CD14-positive monocyte (primary cell): ENCODE measurements at places on chromosomes 7 and 10. TPM values are rescaled to one million over a fixed set of nuclear protein-coding genes. Genes with fewer than 3 reads are reported as not detected.

NUP42 gene
- 54.6 TPM for polyA plus RNA-seq

DNA sequence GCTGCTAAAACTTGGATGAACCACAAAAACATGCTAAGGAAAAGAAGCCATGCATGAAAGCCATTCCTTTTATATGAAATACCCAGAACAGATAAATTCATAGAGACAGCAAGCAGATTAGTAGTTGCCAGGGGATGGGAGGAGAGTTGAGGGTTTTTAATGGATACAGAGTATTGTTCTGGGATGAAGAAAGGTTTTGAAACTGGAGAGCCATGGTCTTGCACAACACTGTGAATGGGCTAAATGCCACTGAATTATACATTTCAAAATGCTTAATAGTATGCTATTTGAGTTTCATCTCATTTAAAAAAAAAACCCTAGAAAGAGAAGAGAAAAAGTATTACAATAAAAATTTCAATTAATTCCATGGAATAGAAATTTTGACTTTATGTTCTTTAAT, 154.3 kb downstream of the GNAT3 start:
- no peak for DNase-seq

TMEM139 gene
- polyA plus RNA-seq = not detected

GRCh38 chr10:34813626-34814222, 1.4 kb downstream of the PARD3 start:
- DNase-seq = no peak

FAM204A gene
- polyA plus RNA-seq = 191 TPM

DNA sequence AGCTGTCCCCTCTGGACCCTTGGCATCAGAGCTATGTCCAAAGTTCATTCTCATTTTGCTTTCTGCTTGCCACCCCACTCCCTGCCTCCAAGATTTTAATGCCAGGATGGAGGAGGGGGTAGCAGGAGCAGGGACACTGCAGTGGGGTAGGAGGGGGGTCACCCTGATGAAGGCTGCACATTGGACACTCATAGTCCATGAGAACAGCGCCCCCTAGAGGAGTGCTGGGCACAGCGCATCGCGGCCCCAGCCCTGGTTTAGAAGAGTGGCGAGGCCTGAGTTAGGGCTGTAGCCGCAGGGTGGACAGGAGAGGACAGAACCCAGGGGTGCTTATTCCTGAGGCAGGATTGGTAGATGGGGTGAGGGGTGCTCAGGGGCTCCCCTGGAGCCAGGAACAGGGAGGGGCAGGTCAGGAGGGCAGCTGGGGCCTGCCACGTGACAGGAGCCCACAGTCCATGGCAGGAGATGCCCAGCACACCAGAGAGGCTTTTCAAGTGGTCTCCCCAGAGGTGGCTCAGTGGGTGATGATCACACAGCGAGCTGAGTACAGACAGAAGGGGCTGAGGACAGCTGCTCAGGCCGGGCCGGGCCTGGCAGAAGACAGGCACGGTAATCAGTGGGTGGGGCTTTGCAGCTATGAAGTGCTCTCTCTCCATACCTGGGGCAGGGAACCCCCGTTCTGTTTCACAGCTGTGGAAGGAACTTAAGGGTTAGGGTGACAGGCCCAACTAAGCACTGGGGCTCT, 71.4 kb downstream of the NEURL1 start:
- DNase-seq = peak; percentile 52

- no peak for DNase-seq
Observed at GRCh38 chr7:33114976-33115375, 5.8 kb upstream of the RP9 start.

PDE6C gene
- polyA plus RNA-seq = not detected

TFPI2 gene
- not detected for polyA plus RNA-seq

- DNase-seq = no peak
Observed at GRCh38 chr7:101944611-101945010, 127.2 kb downstream of the CUX1 start.

DNA sequence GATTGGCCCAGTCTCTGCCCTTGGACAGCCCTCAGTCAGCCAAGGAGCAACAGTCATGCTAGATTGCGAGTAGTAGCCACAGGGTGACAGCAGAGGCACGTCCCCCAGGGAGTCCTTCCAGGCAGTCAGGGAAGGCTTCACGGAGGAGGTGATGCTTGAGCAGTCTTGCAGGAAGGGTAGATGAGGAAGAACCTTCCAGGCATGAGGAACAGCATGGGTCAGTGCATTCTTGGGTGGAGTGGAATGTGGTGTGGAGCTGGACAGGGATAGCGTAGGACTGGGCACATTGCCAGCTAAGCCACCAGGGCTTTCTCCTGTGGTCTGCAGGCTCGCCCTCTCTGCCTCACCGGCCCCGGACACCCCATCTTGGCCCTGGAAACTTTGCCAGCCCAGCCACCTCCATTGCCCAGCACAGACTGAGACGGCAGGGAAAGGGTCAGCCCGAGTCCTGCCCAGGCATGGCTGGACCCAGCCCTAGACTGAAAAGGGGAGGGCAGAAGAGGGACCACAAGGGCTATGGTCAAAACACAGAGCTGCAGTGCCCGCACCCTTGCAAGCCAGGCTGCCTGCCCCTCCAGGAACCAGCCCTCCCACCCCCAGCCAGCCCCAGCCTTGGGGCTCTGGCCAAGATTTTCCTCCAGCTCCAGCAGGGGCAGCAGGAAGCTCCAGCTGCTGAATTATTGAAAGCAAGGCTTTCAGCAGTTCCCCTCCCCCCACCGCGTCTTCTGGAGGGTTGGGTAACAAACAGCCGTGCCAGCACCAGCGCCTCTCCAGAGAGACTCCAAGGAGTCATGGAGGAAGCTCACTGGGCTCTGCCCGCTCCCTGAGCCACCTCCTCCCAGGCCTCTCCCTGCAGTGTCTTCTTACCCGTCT, 18.7 kb downstream of the SRRM3 start:
- DNase-seq = no peak

DNA sequence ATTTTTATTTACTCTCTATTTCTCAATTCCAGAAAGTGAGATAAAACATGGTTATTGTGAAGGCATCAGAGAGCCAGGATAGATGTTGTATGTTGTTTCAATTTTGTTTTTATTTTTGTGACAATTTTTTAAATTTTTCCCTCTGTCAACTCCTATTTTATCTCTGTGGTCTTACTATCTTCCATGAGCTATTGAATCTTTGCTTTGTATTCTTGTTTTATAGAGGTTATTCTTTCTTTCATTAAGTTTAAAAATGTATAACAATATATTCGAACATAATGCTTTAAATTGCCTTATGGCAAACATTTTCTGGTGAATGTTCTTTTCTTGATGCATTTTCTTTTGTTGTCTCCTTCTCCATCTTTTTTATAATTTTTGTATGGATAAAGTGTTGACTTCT, 78.4 kb downstream of the POU6F2 start:
- no peak for DNase-seq

GRCh38 chr7:112212571-112212970, 6.1 kb downstream of the ZNF277 start:
- no peak for DNase-seq

DNA sequence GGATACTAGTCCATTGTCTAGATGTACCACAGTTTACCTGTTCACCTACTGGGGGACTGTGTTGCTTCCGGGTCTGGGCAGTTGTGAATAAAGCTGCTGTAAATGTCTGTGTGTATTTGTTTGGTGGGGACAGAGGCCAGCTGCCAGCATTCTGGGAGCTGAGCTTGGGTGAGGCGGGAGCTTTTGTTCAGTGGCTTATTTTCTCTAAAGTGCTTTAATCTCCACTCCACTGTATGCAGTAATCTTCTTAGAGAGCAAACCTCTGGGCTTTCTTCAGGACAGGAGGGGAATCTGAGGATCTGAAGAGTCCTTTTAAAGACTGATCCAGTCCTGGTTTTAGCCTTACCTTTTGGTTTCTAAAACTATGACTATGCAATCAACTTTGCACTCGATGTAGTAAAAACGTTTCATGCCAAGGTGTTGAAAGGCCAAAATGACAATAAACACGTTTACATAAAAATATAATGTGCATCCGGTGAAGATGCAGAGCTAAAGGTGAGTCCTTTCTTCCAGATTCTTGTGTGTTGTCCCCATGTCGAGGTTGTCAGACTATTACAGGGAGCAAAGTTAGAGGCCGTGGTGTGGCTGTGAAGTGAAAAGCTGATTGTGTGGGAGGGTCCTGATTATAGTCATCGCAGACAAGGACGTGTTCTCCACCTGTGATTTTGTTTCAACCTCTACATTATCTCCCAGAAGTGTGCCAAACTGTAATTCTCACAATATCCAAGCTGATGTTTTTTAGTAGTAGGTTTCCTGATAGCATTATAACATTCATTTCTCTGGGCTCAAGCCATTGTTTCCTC, 279.8 kb downstream of the CAMK1D start:
- no peak for DNase-seq

DNA sequence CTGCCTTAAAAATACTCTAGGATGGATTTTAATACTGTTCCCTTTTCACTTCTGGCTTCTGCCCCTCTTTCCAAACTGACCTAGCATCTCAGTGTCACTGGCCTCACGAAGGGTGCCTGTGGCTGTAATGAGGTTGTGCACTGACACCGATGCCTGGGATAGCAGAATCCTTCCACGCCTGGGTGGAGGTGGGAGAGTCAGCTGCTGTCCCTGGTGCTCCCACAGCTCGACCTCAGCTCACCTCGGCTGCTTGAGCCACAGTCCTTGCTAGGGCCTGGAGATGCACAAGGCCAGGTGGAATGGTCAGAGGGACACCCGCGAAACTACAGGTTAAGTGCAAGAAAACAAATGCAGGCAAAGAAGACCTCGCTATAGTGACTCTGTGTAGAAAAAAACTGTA, 123.4 kb upstream of the ACBD5 start:
- no peak for DNase-seq

GRCh38 chr10:43806831-43807640, 158.4 kb upstream of the ZNF32 start:
- no peak for DNase-seq

GRCh38 chr7:150952331-150953050, 25.6 kb downstream of the KCNH2 start:
- no peak for DNase-seq

GIMAP4 gene
- 269 TPM for polyA plus RNA-seq

DNA sequence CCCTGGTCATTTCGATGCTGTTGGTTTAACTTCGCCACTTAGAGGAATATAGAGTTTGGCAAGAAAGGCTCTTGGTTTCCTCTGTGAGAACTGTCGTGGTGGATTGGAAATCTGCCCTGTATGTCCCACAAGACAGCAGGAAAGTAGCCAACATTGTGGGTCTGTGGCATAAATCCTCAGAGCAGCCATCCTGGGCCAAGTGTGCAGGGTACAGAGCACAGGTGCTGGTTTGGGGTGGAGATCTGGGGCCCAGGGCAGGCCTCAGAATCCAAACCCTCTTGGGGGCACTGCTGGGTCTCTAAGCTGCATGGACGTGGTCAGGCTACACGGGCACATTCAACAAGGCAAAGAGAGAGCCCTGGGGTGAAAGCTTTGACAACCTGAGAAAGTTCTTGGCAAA, 39.2 kb upstream of the TMEM273 start:
- no peak for DNase-seq

DNA sequence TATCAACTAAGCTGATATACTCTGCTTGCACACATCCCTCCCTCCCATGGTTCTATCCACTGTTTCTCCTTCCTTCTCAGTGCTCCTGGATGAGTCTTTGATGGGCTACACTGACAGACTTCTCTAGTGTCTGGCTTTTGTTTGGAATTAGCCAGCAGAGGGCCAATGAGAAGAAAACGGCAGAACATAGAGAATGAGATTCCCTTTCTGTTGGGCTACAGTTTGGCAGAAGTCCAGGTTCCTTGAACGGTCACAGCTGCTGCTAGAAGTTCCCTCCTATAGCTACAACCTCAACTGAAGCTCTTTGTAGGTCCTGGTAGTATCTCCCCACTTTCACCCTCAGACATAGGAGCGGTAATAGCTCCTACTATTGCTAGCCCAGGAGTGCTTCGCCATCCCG, 251.1 kb upstream of the LRRN3 start:
- DNase-seq = no peak

- no peak for DNase-seq
Observed at GRCh38 chr10:34791947-34792346, 23.1 kb downstream of the PARD3 start.

HECW1 gene
- polyA plus RNA-seq = not detected in 2 replicates
